ENCODE measurements at places on chromosomes 12 and 14.

- DNase-seq: no peak
These were observed 9.7 kb downstream of the NAP1L1 start for GRCh38 chr12:76074701-76075336.

DNA sequence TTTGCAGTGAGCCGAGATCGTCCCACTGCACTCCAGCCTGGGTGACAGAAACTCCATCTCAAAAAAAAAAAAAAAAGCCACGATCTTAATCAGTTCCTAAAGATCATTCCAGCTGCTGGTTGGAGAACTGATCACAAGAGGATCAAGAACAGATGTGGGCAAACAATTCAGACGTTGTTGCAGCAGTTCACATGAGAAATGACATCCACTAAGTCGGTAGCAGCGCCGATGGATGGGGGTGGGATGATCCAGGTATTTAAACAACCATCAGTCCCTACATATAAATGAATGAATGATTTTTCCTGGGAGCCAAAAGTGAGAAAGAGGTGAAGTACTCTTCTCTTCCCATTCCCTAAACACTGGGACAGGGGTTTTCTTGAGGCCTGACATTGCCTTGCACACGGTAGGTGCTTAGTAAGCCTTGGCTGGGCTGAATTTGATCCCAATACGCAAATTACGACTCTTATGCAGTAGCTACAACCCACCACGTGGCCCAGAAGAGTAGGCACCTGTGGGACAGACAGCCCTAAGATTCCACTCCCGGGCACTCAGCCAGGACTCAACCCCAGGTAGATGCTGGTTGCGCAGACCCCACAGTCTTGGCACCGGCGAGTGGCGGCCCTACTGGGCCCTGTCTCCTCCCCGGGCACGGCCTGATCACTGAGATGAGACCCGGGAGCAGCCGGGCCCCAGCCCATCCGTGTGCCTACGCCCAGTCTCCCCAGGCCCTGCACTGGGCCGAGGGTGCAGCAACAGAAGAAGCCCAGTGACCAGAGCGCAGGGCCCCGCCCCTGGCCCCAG is 565 bp downstream of the SPRYD3 start:
- DNase-seq: no peak

DNA sequence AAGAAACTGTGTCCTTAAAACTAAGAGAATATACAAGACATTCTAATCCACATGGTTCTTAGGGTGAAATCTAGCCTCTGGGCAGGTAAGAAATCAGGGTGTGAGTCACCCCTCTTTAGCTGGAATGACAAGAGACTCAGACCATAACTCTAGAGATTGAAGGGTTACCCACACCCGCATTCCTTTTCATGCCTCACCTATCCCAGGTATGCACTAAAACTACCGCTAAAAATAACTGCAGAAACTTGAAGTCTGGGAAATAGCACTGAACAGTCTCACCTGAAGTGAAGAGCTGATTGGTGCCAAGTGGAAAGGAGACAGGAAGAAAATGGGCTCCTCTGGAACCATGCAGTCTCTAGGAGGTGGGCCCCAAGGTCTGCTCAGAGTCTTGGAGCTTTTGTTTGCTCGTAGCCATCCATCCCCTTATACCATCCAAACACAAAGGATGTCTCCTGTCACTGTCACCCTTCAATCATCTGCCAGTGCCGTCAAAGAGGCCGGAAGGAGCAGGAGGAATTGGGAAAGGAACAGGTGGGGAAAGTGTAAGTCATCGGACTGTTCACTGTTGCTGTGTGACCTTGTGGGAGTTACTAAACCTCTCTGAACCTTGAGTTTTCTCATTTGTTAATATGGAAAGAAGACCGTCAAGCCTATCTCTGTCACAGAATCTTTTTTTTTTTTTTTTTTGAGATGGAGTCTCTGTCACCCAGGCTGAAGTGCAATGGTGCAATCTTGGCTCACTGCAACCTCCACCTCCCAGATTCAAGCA is 22.4 kb downstream of the DDX47 start:
- DNase-seq: no peak

GRCh38 chr14:37824939-37825712 is 229.7 kb downstream of the TTC6 start:
- DNase-seq: no peak

DNA sequence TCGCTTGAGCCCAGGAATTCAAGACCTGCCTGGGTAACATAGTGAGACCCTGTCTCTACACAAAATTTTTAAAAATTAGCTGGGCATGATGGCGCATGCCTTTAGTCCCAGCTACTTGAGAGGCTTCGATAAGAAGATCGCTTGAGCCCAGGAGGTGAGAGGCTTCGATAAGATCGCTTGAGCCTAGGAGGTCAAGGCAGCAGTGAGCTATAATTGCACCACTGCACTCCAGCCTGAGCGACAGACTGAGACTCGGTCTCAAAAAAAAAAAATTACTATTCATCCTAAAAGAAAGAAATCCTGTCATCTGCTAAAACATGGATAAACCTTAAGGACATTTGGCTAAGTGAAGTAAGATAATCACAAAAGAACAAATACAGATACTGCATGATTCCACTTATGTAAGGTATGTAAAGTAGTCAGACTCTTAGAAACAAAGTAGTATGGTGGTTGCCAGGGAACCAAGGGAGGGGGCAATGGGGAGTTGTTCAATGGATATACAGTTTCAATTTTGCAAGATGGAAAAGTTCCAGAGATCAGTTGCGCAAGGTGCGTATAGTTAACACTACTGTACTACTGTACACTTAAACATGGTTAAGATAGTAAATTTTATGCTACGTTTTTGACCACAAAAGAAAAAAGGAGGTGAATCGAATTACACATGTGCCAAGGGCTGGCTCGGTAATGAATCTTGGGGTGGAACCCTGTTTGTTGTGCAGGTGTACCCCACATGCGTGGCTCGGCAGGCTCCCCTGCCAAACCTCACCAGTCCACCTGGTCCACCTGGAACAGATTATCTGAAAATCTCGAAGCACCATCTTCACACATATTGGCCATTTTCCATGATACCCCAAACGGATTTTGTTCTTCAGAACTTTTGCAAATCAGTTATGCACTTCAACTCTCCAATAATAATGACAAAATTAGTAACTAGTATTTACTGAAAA is 18.3 kb upstream of the ATP2A2 start:
- no peak for DNase-seq

DNA sequence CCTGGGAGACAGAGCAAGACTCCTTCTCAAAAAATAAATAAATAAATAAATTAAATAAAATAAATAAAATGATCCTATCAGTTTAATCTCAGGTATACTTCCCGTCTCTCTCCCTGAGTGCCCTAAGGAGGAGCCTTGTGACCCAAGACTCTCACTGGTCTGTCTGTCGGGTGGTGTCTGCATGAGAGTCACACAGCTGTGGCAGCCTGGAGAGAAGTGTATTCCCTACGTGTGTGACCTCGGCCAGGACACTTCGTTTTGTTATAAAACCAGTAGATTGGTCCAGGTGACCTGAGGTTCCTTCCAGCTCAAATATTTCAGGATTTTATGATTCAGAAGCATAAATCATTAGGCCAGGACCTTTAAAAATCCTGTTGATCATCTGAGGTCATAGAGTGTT is 4.8 kb downstream of the SYNE3 start:
- no peak for DNase-seq

DNA sequence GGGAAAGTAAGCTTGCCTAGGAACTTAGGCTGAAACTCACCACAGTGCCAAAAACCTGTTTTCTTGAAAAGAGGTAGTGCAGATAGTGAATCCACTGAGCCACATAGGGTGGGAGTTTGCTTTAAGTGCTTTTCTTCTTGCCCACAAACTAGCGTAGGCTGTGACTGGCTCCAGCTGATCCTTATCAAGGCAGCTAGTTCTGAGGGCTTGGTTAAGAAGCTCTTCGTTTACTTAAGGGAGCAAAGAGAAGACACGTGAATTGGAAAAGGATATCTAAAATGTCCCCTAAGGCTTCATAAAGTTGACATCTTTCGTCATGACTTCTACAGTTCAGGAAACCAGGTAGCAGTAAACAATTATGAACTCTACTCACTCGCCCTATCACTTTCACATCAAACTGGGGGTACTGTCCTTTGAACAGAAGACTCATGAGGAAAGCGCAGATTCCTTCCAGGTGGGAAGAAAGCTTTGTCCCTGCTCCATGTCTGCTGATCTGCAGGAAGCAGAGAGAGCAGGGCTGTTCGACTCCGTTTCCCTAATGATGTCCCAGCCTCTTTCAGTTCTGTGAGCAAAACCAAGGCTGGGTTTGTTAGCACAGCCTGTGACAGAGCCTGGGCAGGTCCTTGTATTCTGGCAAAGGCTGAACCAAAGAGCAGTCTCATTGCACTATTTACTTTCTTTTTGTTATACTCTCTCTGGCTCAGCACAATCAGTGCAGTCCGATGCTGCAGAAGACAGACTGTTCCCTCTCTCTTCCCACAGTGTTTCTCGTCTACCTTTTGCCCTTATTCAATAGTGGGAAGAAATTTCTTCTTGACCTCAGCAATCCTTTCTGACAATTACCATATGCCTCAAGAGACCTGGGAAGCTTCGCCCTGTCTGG is 93.5 kb upstream of the ETV6 start:
- DNase-seq: no peak

- DNase-seq: no peak
These were observed 646 bp upstream of the DNAJC22 start for GRCh38 chr12:49345825-49346658.

DNA sequence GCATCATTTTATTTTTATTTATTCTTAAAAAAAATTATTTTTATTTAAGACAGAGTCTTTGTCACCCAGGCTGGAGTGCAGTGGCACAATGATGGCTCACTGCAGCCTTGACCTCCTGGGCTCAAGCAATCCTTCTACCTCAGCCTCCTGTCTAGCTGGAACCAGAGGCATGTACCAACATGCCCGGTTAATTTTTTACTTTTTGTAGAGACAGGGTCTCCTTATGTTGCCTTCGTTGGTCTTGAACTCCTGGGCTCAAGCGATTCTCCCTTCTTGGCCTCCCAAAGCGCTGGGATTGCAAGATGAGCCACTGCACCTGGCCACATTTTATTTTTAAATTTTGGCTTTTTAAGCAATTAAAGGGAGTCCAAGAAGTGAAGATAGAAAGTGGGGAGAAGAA is 21.4 kb downstream of the TTC6 start:
- no peak for DNase-seq

DNA sequence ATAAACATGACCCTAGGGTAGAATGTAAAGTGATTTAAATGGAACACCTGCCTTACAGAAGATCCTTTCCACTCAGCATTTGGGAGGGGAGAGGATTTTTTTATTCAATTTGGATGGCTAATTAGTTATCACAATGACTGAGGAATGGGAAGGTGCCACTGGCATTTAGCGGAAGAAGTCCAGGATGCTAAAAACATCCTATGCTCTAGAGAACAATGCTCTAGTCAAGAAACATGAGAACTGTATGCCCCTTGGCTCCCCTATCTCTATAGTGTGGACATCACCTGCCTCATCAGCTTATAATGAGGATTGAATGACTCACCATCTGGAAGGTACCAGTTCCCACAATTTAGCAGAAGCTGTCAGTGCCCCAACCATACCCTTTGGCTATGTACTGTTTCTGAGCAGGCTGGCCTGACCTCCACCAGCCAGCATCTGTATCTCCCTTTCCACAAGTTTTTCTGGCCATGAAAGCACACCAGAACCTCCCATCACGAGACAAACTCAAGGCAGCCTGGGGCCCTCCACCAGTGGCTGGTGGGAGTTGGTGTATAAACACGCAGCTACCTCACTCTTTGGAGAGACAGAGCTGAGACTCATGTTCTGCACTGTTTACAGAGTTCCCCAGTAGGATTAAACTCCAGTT is 109.7 kb upstream of the VASH1 start:
- no peak for DNase-seq
